Skeletal muscle cell (primary cell): ENCODE measurements at places on chromosomes 16 and 17.

- no peak for DNase-seq
Observed at GRCh38 chr17:67244431-67245072, 444 bp downstream of the HELZ start.

DNA sequence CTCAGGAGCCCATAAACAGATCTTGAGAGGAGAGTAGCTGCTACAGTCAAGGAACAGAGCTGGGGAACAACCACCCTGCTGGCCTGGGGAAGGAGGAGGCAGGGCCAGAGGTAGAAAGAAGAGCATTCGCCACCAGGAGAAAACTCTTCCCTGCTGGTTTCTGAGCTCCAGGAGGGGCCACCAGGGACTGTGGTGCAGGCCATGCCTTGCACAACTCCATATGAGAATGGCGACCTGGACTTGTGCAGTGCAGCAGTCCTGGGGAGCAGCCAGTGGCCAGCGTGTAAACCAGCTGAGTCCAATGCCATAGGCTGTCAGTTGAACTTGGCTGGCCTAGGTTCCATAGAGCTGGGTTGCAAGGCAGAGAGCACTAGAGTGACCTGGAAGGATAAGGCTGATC, 11.6 kb downstream of the SLC13A2 start:
- DNase-seq: no peak

DNA sequence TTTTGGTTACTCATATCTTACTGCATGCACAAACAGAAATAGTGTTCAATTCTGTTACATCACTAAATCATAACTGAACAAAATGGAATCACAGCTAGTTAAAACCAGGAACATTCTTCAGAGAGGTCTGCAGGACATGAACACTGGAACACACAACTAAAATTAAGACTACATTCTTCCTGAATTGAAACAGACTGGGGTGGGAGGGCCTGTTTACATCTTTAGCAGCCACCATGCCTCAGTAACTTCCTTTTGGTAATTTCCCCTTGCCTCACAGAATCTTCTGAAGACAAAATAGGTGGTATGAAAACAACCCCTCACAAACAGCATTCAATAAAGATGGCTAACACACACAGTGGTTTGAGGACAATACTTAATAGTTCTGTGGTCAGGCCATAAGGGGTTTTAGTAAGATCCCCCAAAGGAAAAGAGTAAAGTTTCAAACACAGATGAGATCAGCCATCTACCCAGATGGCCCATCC, 6.5 kb downstream of the MARF1 start:
- DNase-seq: no peak

DNA sequence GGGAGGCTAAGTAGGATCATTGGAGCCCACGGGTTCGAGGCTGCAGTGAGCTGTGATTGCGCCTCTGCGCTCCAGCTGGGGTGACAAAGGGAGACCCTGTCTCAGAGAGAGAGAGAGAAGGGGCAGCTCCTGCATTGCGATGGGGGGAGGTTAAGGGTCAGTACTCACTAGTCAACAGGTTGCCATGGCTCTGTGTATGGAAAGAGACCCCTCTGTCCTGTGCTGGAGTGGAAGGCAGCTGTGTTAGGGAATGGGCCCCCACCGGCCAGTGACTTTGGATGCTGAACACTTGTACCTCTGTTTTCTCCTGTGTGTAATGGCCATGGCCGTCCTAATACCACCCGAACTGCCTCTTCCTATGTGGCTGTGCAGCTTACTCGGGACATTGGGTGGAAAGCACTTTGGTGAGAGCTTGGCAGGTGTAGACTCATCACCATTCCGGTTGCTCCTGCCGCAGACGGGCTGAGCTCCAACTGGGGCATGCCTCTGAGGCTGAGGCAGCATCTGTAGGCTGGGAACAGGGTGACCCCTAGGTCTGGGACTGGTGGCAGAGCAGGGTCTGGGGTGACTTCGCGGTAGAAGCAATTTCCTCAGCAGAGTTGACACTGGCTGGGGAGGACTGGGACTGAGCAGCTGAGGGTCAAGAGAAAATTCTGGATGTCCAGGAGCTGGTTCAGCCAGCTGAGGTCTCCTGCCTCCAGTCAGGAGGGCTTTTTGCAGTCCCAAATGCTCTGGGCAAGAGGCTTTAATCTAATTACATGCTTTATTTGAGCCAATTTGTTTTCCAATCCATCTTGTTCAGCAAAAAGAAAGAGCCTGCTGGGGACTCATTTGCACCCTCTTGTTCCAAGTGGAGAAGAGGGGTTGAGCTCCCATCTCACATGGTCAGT, 184.5 kb downstream of the NTN1 start:
- DNase-seq: no peak

DNA sequence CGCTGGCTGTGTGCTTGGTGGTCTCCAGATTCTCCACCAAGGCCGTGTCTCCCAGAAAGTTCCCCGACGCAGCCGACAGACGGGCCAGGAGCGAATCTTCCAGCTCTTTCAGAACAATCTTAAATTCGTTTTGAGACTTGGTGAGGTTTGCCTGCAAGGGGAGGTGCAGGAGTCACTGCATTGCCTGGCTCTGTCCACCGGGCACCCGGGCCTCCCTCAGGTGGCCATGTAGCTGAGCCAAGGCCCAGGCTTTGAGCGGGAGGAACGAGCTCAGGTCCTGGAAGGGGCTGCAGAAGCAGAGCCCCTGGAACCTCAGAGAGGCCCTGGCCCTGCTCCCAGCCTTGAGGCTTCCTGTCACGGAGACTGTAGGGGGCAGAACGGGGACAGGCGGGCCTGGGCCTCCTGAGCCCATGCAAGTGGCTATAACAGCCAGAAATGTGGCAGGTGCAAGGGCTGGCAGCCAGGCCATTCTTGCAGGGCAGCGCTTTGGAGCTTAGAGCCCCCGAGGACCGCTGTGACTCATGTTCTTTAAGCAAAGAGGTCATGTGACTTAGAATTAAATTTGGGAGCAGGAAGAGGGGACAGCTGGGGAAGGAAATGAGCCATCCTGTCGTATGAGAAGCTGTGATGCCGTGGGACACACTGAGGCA, 72.4 kb downstream of the PGS1 start:
- DNase-seq: peak; percentile 14

DNA sequence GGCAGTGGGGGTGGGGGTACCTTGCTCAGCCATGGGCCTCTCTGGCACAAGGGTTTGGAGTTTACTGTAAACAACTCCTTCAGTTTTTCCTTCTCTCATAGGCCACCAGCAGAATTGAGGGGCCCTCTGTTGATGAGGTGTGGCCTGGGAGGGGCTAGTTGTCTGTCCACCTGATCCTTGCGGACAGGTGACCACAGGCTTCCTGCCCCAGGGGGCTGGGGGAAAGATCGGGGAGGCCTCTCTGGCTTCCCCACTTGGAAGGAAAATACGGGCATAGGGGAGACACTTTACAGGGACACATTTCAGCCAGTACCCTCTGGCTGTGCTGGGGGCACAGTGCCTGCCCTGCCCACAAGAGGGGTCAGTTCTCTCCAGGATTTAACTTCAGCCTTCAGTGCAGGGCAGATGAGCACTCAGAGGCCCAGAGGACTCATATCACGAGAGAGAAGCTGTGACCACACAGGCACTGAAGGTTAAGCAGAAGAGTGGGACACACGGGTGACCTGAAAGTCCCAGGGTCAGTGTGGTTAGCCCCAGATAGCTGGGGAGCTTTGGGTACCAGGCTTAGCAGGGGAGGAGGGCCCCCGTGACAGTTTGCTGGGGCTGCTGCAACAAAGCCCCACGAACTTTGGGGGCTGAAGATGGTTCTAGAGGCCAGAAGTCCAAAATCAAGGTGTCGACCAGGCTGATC, 245.9 kb downstream of the SEC14L1 start:
- no peak for DNase-seq

- no peak for DNase-seq
Observed at GRCh38 chr17:79792341-79792871, 4.5 kb downstream of the CBX8 start.

GRCh38 chr16:21656795-21657768, 4.7 kb upstream of the IGSF6 start:
- DNase-seq: peak; percentile 20

DNA sequence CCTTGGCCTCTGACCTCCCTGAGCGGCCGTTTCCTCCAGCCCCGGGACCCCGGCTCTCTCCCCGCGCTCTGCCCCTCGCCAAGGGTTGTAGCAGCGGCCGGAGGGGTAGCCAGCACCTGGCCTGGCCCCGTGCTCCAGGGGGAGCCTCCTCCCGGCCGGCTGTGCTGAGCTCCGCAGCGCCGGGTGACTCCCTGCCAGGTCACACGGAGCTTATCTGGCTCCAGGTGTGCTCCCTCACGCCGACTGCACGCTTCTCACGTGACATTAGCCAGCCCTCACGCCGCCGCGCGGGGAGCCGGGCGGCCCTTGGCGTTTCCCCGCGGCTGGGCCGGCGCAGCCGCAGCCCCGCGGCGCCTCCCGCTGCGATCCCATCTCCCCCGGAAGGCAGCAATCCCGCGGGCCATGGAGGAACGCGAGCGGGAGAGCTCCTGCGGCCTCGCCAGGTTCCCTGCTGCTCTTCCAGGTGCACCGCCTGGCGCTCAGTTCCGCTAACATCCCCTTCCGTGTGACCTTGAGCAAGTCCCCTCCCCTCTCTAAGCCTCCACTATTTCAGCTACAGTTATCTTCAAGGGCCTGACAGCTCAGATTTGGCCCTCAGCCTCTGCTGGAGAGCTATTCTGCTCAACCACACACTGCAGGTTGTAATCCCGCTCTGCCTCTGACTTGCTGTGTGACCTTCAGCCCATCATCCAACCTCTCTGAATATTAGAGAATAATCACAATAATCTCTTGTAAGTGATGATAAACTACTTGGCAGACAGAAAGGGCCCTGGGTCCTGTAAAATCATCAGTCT, 3.4 kb downstream of the MYO18A start:
- no peak for DNase-seq

DNA sequence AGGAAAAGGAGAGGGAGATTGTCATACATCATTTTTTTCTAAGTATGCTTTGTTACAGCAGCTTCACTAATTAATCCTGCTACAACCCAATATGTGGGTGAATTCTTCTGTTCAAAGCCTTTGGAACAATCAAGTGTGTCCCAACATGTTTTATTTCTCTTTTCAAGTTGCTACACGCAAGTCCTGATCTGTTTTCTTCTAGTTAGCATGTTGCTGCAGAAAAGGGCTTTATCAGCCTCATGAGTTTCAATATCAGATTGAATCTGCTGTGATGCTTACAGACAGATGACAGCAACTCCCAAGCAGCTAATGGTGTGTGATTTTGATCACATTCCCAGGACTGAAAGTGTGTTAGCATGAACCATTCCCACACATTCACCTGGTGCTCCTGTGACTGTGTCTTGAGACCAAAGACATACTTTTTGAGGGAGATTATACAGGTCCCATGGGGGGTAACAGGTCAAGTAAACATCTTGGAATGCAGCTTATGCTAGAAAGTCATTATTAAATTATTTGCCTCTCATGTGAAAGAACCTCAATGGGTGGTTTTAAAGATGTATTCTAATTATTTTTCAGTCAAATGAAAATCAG, 96.9 kb upstream of the KCNJ16 start:
- DNase-seq: no peak

DNA sequence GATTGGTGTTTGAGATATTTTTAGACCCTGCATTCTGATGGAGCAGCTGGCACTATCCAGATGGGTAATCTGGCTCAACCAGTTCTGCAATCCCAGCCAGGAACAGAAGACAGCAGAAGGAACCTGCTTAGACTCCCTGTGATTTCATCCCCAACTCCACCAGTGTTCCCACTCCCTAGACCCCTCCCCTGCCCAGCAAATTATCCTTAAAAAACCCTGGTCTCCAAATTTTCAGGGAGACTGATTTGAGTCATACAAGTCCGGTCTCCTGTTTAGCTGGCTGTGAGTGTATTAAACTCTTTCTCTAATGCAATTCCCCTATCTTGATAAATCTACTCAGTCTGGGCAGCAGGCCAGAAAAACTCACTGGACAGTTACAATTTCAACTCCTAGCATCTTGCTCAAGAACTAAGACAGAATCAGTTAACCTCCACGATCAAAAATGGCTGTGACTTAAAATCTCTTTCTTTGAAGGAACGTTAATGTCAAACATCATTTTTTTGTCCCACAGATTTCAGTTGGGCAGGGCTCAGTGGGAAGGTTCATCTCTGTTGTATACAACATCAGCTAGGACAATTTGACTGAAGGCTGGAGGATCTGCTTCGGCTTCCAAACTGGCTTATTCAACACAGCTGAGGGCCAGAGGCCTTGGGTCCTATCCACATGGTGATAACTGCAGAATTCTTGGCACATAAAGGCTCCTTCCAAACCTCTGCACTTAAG, 4.9 kb upstream of the RBL2 start:
- DNase-seq: peak; percentile 44

DNA sequence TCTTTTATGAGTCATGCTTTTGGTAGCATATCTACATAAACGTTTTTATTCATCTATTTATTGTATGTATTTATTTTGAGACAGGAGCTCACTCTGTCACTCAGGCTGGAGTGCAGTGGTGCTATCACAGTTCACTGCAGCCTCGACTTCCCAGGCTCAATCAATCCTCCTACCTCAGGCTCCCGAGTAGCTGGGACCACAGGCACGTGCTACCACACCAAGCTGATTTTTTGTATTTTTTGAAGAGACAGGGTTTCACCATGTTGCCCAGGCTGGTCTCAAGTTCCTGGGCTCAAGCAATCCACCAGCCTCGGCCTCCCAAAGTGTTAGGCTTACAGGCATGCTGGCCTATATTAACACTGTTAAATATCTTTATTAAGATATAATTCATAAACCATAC, 20.4 kb upstream of the IL4R start:
- no peak for DNase-seq

DNA sequence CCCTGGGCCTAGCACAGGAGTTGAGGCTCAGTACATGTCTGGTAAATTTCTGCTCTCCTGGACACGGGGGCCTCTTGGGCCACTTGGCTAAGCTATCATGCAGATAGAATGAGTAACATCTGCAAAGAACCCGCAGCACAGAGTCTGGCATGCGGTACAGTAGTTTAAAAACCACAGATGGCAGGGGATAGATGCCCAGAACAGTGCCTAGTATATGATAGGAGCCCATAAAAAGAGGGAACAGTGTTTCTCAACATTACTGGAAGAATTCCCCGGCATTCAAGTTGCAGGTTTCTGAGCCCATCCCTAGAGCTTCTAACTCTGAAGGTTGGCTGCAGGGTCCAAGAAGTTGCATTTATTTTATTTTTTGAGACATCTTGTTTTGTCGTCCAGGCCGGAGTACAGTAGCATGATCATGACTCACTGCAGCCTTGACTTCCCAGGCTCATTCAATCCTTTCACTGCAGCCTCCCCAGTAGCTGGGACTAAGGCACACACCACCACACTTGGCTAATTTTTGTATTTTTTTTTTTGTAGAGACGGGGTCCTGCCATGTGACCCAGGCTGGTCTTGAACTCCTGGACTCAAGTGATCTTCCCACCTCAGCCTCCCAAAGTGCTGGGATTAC, 5.8 kb downstream of the CDIPT start:
- peak; percentile 37 for DNase-seq
